ENCODE measurements at places on chromosomes 16 and 17. TPM values are rescaled to one million over a fixed set of nuclear protein-coding genes. Genes with fewer than 3 reads are reported as not detected.

Gene PDE6G
- total RNA-seq = 1.8 TPM

- H3K36me3 ChIP-seq = peaks cover 63% of the 10 kb centered on the region
- peak overlapping the region; percentile 56 for H3K4me3 ChIP-seq
- DNase-seq = peak; percentile 76
- H3K27ac ChIP-seq = peak overlapping the region; percentile 93
Observed at GRCh38 chr16:27463741-27464591, 62.0 kb downstream of the IL21R start.

DNA sequence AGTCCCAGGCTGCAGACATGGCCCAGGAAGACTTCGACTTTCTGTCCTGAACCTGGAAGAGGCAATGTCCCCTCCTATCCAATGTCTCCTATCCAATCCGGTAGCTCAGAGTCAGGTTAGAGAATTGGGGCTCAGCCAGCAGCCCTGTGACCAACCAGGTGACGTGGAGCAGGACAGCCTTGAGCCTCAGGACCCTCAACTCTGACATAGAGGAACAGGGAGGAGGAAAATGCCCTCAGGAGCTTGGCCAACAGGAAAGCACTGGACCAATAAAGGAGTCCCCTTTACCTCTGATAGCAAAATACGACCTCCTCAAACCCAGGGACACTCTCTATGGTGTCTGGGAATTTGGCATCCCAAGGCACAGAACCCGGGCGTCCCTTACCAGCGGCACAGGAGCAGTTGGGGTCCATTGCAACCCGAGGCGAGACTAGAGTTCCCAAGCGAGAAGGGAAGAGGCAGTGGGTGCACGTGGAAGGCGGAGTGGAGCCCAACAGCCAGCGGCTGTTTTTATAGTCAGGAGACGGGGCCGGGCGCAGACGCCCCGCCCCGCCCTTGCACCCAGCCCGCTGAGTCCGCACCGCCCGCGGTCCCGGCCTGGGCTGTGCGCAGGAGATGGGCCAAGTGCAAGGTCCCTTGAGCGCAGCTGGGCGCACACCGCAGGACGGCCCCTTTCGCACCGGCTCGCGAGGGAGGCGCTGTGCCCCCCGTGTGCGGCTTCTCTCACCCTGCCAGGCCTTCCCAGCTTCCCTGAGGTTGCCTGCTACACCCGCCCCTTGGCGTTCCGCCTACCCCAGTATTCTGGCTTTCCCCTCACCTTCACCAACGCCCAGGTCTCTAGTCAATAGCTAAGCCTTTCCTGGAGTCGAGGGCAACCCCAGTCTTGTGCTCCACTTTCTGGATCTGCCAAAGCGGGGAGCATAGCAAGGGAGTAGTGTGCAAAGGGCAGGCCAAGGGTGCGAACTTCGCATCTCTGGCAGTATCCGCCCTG lies at the start of gene MT1G:
TSS of gene MT1G (minus strand) at position 485 of the 991 bp plus-strand sequence. CDS start at position 413, 72 bp downstream.
- H3K36me3 ChIP-seq = no peaks in the 10 kb centered on the region
- peaks cover 25% of the 10 kb centered on the region for H3K27me3 ChIP-seq
- peaks cover 26% of the 10 kb centered on the region for H3K4me1 ChIP-seq
- no peak within 1 kb of the TSS for H3K27ac ChIP-seq

Gene HEXD
- 70.3 TPM for total RNA-seq

- no peaks in the 10 kb centered on the region for H3K27me3 ChIP-seq
- H3K4me3 ChIP-seq = peak within 1 kb of the TSS; percentile 72
- H3K4me1 ChIP-seq = peaks cover 30% of the 10 kb centered on the region
- H3K36me3 ChIP-seq = no peaks in the 10 kb centered on the region
Observed at GRCh38 chr17:17972126-17972951, at the start of the genes DRC3 and TOM1L2. DRC3 (plus strand) TSS chr17:17972862; CDS start chr17:17977599, 4,737 bp downstream. TOM1L2 (minus strand) TSS chr17:17972400; CDS start chr17:17972313, 87 bp downstream.
